ENCODE measurements at places on chromosomes 5 and 9.

DNA sequence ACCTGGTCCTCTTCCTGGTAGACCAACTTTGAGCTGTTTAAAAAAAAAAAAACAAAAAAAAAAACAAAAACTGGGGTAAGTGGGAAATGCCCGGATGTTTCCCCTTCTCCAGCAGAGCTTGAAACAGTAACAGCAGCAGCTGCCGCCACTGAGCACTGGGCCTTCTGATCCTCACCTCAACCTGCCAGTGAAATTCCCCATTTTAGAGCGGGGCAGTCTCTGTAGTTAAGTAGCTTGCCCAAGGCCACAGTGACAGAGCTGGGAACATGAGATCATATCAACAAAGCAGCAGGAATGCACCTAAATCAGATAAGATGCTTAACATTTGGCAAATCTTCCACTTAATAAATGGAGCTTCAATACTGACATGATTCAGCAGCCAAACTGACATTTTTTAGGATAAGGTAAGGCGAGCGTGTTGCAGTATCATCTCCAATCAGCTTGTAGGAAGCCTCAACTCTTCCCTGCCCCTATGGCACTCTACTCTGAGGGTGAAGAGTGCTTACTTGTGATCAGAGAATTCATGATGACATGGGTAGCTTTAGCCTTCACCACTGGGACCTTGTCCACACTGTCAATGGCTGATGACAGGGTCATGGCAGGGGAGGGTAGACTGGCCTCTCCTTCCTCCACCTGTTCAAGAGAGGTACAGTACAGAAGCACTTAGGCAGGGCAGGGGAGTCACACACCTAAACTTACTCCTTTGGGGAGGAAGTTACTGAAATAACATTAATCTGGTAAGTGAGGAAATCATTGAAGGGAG lies 9.3 kb downstream of the KIAA1191 start:
- no peak for DNase-seq

DNA sequence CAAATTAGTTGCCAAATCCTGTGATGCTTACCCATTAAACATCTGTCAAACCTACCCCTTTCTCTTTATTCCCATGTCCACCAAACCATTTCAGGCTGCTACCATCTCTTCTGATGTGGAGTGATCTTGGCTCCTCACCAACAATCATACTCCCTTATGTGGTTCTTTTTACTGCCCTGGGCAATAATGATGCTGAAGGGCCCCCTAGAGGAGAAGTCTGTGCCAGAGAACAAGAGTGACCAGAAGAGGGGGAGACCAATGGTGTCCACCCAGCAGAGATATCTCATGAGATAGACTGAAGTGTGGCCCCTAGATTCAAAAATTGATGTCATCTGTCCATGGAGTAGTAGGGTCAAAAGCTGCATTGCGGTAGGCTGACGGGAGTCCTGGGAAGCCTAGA lies 10.9 kb downstream of the LRRC70 start:
- no peak for DNase-seq

- peak; percentile 84 for DNase-seq
Measured at GRCh38 chr9:69672596-69673310, 582 bp upstream of the APBA1 start.

GRCh38 chr9:108053555-108054061 lies 564.0 kb upstream of the KLF4 start:
- DNase-seq: no peak

GRCh38 chr5:17105744-17106418 lies 111.5 kb upstream of the BASP1 start:
- no peak for DNase-seq

- no peak for DNase-seq
Measured at GRCh38 chr5:58094031-58094430, 365.9 kb downstream of the PLK2 start.

GRCh38 chr5:83472508-83473345 lies 1.2 kb downstream of the VCAN start:
- DNase-seq: peak; percentile 2

DNA sequence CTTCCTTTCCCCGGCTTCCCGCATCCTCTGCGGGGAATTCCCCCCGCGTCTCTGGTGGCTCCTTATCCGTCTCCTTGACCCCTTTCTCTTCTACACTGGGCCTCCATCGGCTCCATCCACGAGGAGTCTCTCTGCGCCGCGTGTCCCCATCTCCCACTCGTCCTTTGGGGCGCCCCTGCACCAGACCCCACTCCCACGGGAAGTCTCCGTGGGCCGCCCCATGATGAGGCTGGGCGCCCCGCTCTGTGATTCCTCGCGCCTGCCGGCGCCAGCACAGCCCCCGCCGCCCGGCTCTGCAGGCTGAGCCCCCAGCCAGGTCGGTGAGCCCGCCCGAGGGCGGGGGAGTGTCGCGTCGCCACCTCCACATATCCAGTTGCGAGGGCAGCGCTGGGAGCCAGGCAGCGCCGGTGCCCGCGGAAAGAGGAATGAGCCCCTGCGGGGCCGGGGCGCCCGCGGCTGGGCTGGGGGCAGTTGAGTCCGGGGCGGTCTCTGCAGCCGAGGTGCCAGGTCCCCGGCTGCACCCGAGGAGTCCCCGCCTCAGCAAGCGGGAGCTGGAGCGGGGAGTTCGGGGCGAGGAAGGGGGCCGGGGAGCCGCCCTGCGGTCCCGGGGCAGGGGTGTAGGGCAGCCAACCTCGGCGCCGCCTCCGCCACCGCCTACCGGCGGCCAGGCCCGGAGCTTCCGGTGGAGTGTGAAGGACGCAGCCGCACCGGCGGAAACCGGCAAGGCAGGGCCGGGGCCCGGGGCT lies 2.1 kb upstream of the TRAF1 start:
- DNase-seq: peak; percentile 43

DNA sequence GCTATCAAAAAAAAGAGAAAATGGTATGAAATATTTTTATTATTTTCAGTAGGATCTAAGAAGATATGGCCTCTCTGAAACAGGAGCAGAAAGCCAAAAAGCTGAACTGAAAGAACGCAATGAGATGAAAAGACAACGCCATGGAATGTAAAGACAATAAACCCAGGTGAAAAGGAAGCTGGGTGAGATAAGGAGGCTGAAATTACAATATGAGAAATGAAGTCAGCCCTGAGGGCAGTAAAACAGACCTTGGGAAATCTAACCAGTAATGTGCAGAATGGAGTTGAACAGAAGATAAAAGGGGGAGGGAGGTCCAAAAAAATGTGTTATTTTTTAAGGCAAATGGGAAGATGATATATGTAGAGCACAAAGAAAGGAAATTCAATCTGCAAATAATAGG lies 265.3 kb downstream of the ENC1 start:
- DNase-seq: no peak

- DNase-seq: no peak
Measured at GRCh38 chr5:108148715-108149139, 233.2 kb downstream of the FBXL17 start.

DNA sequence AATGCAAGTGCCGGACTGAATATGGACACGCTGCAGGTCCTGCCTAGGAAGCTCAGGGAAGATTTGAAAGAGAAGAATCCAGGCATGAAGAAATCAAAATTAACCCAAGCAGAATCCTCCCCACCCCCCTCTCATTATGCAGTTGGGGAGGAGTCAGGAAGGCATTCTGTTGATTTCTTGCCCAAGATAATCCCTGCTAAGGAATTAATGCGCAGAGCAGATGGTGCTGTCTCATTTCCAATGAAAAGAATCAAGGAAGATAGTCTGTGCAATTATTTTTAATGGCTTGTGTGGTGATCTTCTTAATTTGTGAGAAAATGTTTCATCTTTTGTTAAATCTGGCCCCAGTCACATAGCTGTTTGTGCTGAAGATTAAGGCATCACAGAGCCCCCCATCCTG lies 145.0 kb downstream of the ZNF462 start:
- DNase-seq: no peak

GRCh38 chr9:97632248-97632984 lies 752 bp downstream of the TSTD2 start:
- peak; percentile 47 for DNase-seq

- DNase-seq: no peak
Measured at GRCh38 chr9:105539452-105539851, 18.5 kb upstream of the FKTN start.

DNA sequence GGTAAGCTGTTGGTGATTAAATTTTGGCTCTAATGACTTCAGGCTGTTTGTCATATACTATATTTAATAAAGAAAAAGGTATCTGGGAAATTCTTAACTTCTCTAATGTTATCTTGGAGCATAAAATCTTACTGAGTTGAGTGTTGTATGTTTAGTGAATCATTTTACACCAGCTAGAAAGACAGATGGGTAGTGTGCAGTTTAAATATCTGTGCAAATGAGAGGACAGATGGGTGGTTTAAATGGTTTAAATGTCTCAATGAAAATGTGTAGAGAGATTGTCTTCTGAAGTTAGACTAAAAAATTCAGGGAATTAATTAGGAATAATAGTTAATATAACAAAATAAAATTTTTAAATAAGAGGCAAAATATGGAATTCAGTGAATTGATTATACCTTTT lies 114.5 kb downstream of the FER start:
- no peak for DNase-seq
